Activated CD4-positive, alpha-beta T cell treated with anti-CD3 and anti-CD28 coated beads, Interleukin-2, amount 50 U/mL, for 16 hours (primary cell): ENCODE measurements at places on chromosomes 7 and 10.

DNA sequence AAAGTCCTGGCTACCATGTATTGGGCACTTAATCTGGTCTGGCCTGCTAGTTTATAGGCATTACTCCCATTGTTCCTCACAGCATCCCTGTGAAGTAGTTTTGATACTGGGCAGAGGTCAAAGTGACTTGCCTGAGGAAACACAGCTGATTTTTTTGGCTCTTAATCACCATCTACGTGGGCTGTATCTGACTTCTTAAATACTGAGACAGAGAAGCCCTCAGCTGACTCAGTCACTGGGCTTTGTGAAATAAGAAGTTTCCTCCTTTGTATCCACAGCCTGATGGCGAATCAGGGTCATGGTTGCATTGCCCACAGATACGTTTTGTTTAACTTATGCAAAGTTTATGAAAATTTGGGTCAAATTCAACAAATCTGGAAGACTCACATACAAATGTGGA lies 13.2 kb downstream of the TACR2 start:
- no peak for DNase-seq

- no peak for DNase-seq
Measured at GRCh38 chr10:102418622-102419268, at the start of gene PSD. Gene PSD, minus strand, starts transcription at chr10:102418785. Its CDS starts 1,747 bp downstream, at chr10:102417038.

GRCh38 chr7:4215176-4215720 lies 466.8 kb upstream of the FOXK1 start:
- no peak for DNase-seq

GRCh38 chr7:13800694-13801448 lies 188.6 kb downstream of the ETV1 start:
- peak; percentile 16 for DNase-seq

DNA sequence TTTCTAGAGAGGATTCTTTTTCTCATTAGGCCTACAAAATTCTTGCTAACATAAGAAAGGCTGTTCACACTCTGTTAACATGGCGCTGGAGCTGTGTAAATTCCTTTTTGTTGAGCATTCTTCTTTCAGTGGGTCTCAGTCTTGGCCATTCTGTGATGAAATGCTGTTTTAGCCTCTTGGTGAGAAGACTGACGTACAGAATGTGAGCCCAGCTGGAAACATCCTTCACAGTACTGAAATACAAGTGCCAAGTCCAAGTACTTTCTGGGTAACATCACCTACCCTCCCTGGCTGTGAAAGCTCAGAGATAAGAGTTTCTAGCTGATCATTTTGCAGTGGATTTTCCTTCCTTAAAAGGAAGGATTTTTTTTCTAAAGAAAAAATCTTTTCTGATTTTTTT lies 231.8 kb downstream of the AHR start:
- no peak for DNase-seq
